Stimulated activated CD4-positive, alpha-beta T cell treated with anti-CD3 and anti-CD28 coated beads, Interleukin-4, amount 100 ng/mL, for 4 hours (primary cell): ENCODE measurements at places on chromosomes 5 and 9.

DNA sequence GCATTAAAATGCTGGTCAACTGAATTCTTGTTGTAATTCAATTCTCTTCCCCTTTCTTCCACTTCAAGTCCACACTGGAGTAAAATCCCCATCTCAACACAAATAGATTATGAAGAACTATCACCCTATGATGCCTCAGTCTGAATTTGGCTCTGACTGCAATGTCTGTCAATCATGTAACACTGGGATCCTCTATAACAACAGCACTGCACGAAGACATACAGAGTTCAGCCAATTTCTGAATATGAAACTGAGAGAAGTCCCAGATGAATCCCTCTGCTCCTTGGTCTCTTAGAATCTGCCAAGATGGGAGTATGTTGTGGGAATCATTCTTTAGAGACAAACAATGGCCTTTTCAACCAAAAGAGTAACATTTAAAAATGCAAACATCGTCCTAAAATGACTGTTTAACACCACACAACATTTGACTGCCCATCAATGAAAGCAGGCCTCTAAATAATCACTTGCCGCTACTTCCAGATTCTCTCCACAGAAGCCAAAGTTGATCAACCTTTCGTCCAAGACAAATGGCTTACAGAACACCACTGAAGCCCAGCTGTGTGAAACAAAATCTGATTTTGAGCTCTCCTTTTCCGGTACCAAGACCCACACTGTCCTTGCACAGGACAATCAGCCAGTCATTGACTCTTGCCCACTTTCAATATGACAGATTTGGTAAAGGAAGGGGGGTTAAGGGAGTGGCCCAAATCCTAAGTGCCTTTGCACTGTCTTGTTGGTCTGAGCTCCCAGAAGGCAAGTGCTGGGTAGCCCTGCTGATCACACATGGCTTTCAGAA is 258.0 kb downstream of the EBF1 start:
- no peak for DNase-seq

- no peak for DNase-seq
Observed at GRCh38 chr5:132853790-132854189, 12.5 kb downstream of the GDF9 start.

DNA sequence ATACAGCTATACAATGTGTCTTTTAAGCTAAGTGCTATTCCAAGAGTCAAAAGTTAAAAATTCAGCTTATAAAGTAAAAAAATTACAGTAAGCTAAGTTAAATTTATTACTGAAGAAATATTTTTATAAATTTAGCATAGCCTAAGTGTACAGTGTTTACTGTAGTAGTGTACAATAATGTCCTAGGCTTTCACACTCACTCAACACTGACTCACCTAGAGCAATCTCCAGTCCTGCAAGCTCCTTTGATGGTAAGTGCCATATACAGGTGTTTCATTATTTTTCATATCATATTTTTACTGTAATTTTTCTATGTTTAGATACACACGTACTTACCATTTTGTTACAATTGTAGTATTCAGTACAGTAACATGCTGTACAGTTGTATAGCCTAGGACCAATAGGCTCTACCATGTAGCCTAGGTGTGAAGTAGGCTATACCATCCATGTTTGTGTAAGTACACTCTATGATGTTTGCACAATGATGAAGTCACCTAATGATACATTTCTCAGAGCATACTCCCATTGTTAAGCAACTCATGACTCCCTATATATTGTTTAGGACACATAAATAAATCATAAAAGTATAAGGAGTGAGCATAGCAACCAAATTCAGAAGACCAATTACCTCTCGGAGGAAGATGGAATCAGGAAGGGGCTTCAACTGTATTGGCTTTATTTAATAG is 165.1 kb upstream of the SLC30A5 start:
- no peak for DNase-seq

- no peak for DNase-seq
Observed at GRCh38 chr9:12274577-12274976, 418.6 kb upstream of the TYRP1 start.

DNA sequence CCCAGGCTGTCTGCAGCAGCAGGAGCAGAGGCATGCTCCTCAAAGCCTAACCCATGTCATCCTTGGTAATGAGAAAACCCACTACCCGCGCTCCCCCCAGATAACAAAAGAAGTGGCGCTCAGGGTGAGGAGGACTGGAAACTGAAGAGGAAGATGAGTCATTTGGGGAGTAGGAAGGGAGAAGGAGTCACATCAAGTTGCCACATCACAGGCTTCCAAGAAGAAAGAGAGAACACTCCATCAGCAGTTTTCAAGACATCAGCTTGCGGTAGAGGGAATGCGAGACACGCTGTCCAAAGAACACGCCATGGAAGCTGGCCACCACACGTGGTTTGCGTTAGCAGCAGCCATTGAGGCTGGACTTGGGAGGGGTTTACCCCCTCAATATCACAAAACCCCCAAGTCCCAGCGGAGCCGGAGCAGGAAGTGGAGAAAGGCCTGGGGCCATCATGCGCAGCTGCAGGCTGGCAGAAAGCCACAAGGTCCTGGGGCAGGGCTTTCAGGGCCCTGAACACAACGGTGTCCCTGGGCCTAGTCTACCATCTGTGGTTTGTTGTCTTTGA is 41.5 kb downstream of the SH3PXD2B start:
- no peak for DNase-seq

- DNase-seq, result no peak
Observed at GRCh38 chr5:15571081-15571480, 71.1 kb downstream of the FBXL7 start.

- DNase-seq, result no peak
Observed at GRCh38 chr5:72474046-72474500, 33.1 kb downstream of the ZNF366 start.

DNA sequence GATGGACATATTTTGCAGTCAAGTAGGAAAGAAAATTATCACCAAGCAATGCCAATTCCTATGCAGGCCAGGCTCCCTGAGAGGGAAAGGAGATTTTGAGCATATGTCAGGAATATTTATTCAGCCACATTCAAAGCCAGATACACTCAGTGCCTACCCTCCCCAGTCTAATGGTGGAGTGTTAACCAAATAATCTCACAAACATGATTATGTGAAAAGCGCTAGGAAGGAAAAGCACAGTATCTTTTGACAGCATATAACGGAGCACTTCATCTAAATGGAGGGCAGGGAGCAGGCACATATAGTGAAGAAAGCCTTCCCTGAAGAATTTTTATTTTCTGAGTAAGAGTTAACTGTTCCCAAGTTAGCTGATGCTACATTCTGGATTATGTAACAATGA is 80.3 kb upstream of the SLC30A5 start:
- no peak for DNase-seq

GRCh38 chr9:84103651-84104377 is 123.2 kb downstream of the RMI1 start:
- DNase-seq, result no peak

GRCh38 chr5:131563434-131564228 is 71.4 kb downstream of the RAPGEF6 start:
- no peak for DNase-seq

DNA sequence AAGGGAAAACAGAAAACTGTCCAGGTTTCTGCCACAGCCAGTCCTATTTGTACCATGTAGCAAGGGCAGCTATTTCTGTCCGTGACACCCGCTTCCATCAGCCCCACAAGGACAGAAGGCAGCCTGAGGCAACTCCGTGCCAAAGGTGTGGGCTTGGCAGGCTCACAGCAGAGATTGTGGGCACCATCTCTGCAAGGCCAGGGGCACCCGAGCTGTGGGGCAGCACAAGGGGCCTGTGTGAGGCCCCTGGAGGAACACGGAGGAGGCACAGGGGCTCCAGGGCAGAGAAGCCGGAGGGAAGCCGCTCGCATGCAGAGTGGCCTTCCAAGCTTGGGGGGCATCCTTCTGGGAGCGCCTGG is 43.5 kb downstream of the COL23A1 start:
- DNase-seq, result no peak

DNA sequence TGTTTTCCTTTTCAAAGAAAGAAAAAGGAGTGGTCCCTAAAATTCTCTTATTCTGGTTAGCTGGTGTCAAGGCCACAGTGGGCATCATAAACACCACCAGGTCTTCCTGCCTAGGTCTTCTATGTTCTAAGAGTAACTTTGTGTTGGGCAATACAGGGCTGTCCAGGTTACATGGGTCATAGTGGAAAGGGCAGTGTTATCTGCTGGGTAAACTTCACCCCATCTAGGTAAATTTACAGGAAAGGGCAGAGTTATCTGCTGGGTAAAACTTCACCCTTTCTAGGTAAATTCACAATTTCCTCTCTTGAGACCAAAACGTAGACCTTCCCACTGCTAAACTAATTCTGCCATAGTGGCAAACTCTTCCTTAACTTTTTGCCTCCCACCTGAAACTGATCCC is 18.9 kb upstream of the JAKMIP2 start:
- DNase-seq, result no peak

GRCh38 chr9:99851500-99851822 is 29.8 kb downstream of the NR4A3 start:
- DNase-seq, result no peak

DNA sequence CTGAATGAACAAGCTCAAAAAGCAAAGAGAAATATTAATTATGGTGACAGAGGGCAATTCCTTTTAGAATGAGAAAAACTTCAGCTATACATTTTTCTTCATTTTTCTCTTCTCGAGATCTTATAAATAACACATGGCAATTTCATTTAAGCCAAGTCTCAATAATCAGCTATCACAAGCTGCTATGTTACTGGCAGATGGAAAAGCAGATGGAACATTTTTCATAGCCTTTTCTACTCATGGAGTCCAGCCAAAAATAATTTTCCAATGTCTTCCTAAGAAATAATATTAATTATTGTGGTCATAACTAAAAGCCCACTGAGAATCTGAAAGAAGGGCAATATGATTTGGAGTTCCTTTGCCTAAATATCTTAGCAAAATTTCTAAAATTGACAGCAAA is 35.6 kb downstream of the SKIC3 start:
- DNase-seq, result no peak

DNA sequence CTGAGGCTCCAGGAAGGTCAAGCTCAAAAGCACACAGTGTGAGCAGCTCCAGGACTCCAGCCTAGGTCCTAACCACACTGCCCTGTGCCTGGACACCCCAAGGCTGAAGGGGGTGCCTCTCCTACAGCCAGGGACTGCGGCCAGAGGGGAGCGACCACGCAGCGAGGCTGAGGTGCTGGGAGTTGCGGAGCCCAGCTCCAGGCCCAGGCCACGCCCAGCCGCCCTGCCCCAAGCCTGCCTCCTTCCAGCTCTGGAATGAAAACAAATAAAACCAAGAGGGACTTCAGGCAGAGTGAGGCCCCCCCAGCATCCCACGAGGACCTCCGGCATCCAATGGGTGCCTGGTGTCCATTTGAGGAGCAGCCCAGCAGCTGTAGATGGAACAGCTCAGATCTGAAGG is 15.2 kb downstream of the VAV2 start:
- DNase-seq, result no peak

- no peak for DNase-seq
Observed at GRCh38 chr5:133247151-133247709, 195.4 kb downstream of the HSPA4 start.

- DNase-seq, result no peak
Observed at GRCh38 chr9:20376731-20377375, 245.4 kb downstream of the MLLT3 start.

GRCh38 chr9:136187197-136187596 is 17.7 kb downstream of the LHX3 start:
- no peak for DNase-seq

DNA sequence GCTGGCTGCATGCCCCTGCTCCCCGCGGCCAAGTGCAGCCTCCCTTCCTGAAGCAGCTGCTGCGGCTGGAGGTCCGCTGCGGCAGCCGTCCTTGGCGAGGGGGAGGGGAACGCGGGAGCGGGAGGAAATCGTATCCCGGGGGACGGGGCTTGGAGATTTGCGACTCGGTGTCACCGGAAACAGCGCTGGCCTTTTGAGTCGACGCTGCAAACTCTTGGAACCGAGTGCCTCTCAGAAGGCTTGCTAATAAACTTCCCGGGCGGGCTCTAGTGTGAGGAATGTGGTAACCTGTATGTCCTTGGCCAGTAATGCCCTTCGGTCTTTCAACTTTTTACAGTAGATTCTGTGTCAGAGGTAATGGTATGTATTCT is 82.7 kb downstream of the PTPDC1 start:
- DNase-seq, result no peak

DNA sequence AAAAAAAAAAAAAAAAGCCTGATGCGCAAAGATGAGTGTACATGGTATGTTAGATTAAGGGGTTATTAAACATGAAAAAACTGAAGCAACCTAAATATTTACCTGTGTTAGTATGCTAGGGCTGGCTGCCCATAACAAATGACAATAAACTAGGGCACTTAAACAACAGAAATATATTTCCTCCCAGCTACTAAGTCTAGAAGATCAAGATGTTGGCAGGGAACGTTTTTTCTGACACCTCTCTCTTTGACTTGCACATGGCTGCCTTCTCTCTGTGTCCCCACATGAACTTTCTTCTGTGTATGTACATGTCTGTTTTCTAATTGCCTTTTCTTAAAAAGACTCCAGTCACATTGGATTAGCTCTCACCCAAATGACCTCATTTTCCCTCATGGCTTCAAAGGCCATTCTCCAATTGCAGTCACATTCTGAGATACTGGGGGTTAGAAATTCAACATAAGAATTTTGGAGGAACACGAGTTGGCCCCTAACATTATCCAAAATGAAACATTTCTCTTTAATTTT is 694.5 kb downstream of the CDH9 start:
- DNase-seq, result no peak

DNA sequence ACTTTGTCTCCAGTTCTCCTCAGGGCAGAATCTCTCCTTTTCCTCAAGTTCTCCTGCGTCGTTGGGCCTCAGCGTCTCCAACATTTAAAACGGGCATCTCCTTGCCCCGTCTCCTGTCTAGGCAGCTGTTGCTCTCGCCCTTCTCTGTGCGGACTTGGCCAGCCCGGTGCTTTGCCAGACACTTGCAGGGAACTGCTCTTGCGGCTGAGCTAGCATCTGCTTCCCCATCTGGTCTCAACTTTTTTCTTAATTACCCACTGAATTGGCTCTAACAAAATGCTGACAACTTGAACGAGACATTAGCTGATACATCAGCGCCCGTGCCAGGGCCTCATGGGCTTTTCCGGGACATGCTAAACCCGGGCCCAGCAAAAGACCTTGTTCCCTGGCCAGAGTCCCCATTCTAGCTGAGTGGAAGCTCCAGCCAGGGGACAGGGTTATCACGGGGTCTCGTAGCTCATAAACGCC is 25.1 kb downstream of the ZNF618 start:
- DNase-seq, result no peak
